ENCODE measurements at places on chromosomes 2 and 18. TPM values are rescaled to one million over a fixed set of nuclear protein-coding genes. Genes with fewer than 3 reads are reported as not detected.

- no peak for DNase-seq
These were observed 44.4 kb upstream of the ACAA2 start for GRCh38 chr18:49857708-49858107.

- DNase-seq: no peak
These were observed 326.7 kb downstream of the DPP10 start for GRCh38 chr2:114769110-114769509.

DNA sequence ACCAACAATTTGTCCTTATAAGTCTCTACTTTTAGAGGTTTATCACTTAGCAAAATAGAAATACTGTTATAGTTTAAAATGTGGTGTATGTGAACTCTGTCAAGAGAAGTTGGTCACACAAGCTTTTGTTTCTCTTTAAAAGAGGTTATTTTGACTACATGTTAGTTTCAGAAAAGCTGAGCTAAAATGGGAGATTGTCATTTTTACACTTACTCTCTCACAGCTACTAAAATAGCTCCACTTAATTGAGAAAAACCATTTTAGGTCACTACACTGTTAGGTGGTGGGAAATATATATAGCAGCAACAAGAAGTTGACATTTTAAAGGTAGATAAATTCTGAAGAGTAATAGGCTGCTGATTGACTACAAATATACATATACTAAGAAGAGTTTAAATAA is 161.5 kb upstream of the KCNJ3 start:
- DNase-seq: no peak

- peak; percentile 41 for DNase-seq
These were observed 7.6 kb upstream of the MSTN start for GRCh38 chr2:190069936-190070696.

GRCh38 chr2:176092270-176093144 is at the start of gene HOXD13:
Gene HOXD13, plus strand, starts transcription at chr2:176092721. Its CDS starts 170 bp downstream, at chr2:176092891.
- DNase-seq: no peak

GRCh38 chr2:232928551-232929302 is 58.7 kb downstream of the SNORC start:
- no peak for DNase-seq

DNA sequence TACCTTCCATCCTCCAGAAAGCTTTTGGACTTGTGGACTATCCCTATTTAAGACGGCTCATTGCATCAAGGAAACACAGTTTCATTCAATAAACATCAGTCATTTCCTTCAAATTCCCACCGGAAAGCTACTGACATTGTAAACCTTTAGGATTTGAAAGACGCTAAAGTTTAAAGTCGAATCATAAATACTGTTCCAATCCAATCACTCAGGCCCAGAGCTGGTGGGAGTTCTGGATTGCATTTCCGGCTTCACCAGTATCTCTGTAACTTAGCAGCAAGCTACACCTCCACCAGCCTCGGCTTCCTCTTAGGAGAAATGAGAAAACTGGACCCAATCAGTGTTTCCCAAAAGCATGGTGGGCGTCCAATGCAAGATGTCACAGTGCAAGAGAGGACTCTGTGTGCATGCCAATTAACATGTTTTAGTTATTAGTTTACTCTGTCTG is 1.6 kb downstream of the WDFY1 start:
- DNase-seq: peak; percentile 89

DNA sequence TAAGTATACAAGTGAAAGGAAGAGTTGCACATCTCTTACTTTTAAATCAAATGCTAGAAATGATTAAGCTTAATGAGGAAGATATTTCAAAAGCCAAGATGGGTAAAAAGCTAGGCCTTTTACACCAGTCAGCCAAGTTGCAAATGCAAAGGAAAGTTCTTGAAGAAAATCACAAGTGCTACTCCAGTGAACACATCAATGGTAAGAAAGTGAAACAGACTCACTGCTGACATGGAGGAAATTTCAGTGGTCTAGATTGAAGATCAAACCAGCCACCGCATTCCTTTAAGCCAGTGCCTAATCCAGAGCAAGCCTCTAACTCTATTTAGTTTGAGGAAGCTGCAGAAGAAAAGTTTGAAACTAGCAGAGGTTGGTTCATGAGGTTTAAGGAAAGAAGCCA is 79.1 kb downstream of the RBBP8 start:
- peak; percentile 17 for DNase-seq

DNA sequence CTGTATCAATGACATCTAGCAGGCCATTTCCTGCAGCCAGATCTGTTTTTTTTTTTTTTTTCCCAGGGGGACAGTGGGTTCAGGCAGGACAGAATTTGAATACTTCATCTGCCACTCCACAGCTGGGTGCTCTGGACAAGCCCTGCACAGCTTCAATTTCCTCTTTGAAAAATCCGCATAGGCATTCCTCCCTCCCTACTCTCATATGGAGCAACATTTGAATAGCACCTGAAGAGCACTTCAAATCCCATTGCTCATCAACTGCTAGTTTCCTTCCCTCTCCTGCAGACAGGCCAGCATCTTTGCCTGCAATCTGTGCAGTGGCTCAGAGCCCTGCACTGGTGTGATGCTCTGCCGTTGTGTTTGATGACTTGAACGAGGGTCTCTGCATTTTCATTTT is 326.3 kb downstream of the TSN start:
- peak; percentile 18 for DNase-seq

DNA sequence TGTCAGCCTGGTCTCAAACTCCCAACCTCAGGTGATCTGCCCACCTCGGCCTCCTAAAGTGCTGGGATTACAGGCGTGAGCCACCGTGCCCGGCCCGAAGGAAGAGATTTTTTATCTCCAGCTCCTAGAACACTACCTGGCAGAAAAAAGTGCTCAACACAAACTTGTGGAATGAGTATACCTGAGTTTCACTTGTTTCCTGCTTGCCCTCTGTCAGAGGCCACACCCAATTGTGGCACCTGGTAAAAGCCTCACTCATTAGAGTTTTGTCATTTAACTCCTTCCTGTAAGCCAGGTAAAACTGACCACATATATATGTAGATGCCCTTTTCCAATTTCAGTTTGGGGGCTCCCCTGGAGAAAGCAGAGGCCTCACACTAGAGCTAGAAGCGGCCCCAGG is 42.2 kb upstream of the RTN4 start:
- no peak for DNase-seq

DNA sequence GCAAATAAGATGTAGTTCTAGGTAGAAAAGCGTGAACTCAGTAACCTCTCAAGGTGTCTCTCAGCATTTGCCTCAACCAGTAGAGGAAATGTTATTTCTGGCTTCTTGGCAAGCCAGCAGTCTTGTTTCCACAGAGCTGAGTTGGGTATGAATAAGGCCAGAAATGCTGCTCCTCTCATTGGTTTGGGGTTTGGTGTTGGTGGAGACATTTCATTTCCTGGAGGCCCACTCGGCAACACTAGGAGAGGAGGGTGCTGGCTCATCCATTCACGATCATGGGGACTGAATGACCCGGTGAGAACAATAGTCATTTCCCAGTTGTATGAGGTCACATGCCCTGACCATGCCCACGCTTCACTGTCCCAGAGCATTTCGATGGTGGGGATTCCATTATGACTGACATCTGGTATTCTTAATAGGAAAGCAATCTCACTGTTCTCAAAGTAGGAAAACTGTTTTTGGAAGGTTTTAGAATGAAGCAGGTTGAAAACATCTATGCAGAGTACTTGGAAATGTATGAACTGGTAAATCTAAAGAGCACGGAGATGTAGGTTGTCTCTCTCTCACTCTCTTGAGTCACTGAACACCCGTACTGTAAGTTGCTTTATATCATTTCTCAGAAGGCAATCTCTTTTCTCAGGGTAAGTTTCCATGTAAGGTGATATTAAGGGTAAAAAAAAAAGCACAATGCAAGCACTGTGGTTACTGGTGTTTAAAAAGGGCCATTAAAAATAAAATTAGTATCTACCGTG is 37.1 kb upstream of the CTLA4 start:
- no peak for DNase-seq

ASXL3 gene
- total RNA-seq: not detected

C2orf92 gene
- total RNA-seq: 2.5 TPM

SP140L gene
- total RNA-seq: 15.6 TPM

SCN9A gene
- total RNA-seq: 1.8 TPM

SIX3 gene
- not detected for total RNA-seq

RIT2 gene
- not detected for total RNA-seq

GYPC gene
- total RNA-seq: 101 TPM

ACTR1B gene
- 44.9 TPM for total RNA-seq

ZSWIM2 gene
- not detected for total RNA-seq

ABCB11 gene
- under 0.01 TPM for total RNA-seq

FLACC1 gene
- 1.5 TPM for total RNA-seq
